ENCODE measurements at places on chromosomes 16 and 17.

DNA sequence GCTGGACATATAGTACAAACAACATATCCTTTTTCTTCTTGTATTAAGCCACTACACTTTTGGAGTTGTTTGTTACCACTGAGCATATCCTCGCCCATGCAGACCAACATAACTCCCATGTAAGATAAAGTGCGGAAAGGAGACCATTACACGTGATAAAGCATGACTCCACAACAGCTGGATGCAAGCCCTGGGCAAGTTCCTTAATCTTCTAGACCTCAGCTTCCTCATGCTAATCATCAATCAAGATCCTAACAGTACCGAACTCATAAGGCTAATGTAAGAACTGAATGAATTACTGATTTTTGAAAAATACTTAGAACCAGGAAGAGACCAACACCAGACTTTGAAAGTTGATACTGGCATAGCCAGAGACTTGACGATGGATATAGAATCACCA, 47.0 kb upstream of the GSG1L start:
- no peak for DNase-seq

- DNase-seq = peak; percentile 35
These were observed at the start of gene RASL10B for GRCh38 chr17:35731239-35731916. Gene RASL10B (plus strand): TSS chr17:35731639. CDS start chr17:35735185, 3,546 bp downstream.

DNA sequence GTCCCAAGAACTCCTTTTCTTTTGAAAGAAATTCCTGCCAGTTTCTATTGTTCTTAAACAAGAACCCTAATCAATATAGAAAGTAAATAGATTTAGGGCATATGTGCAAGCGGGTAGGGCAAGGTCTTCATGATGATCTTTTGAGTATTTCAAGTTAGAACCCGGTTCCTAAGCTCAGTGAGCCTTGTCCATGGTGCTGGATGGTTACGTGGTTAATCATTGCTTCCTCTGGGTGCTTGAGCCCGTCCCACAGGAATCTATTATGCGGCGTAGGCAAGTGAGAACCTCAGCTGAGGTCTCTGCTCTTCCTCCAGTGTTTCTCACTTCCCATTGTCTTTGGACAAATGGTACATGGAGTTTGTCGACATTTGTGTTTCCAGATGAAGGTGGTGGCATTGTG, 580.8 kb upstream of the EEF2KMT start:
- DNase-seq = no peak

GRCh38 chr17:56674401-56674925, 81.0 kb downstream of the NOG start:
- no peak for DNase-seq

GRCh38 chr16:51237207-51237606, 86.1 kb upstream of the SALL1 start:
- DNase-seq = no peak

DNA sequence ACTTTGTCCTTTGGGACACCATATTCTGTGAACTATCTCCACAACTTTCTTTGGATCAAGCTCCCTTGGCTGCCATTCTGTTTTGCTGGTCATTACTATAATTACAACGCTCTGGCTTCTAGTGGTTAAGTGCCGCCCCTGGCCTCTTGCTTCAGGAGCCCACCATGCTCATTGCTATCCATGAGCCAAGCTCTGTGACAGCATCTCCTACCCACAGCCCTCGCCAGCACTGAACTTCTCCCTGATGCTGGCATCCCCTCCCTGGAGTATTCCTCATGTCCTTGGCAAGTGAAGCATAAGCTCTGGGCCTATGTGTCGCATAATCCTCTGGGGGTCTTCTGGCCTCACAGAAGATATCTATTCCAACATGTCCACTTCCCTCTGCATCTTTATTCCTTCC, 60.6 kb upstream of the DHX40 start:
- DNase-seq = no peak

DNA sequence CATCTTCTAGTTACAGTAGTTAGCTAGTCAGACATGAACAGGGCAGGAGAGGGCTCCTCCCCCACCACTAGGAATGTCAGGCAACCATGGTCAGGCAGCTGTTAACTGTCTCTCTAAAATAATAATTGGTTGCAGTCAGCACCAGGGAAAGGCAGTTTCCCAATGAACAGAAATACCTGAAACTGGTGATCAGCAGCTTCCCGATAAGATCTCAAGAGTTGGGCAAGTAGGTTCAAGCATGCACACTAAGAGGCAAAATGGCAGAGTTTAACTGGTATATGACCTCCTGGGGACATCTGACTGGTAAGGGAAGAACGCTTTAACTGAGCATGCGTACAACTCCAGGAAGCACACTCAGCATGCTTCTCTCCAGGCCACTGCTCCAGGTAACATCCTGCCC, 12.6 kb upstream of the XYLT1 start:
- no peak for DNase-seq

- no peak for DNase-seq
These were observed 8.5 kb downstream of the MSI2 start for GRCh38 chr17:57264776-57265175.

- DNase-seq = no peak
These were observed 181.4 kb downstream of the MAF start for GRCh38 chr16:79419148-79419547.

- peak; percentile 59 for DNase-seq
These were observed 2.7 kb upstream of the HES7 start for GRCh38 chr17:8126491-8127066.

DNA sequence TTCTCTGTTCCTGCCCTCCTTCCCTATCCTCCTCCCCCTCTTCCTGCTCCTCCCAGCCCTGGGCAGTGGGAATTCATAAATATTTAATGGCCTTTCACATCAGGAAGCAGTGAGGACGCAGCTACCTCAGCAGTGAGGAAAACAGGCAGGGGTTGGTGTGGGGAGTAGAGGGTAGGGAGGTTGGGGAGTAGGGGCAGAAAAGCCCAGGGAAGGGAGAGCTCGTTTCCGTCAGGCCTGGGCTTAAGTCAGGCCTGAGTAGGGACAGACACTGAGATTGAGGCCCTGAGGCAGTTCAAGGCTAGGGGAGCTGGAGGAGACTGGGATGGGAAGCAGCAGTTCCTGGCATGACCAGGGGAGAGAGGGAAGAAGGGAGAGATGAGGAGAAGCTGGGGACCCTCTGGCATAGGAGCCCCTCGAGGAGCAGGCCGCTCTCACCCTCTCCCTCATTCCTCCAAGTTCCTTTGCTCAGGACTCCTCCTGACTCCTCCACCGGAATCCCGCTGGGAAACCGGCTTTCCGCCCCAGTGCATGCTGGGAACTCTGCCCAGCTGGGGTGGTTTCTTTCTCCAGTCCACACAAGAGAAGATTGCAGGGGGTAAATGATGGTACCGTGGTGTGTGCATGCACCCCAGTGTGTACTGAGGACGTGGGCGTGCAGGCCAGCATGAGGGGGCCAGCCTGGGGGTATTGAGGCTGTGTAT, 6.2 kb downstream of the SAMD14 start:
- no peak for DNase-seq

DNA sequence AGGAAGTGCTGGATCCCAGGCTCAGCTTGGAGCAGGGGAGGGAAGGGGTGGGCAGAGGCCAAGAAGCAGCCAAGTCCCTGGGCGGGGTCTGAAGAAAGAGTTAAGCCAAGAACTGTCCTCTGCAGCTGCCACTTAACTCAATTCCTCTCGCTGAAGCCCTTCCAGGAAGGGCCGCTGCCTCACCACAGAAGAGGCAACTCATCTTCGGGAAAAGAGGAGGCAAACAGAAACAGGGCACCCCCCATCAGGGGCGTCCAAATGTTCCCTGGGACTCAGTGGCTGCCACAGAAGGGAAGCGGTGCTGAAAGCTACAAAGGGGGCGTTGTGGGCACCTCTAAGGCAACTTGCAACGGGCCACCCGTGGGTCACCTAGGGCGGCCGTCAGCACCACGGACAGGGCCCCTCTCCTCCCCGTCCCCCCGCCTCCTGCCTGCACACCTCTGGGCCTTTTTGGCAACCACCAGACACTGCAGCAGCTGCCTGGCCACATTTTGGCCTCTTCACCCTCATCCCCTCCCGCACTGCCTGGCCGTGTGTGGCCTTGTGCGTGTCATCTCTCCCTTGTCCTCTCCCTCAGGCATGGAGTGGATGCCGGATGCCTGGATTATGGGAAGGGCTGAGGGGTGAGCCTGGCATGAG, 2.5 kb downstream of the TLCD3B start:
- no peak for DNase-seq

DNA sequence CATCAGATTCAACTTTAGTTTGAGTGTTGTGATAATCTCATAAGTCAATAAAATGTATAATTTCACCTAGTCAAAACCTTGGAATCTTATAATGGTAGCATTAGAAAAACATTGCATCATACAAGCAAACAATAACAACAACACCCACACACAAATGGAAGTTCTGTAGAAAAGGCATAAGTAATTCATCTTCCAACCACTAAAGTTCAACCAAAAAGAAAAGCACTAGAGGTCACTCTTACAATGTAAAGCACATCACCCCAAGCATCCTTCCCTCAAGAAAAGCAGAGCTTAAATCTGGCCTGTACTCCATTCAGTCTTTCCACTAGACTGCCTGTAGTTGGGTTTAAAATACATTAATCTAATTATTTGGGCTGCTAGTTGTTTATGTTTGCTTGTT, 1.8 kb downstream of the CNTNAP4 start:
- DNase-seq = no peak

DNA sequence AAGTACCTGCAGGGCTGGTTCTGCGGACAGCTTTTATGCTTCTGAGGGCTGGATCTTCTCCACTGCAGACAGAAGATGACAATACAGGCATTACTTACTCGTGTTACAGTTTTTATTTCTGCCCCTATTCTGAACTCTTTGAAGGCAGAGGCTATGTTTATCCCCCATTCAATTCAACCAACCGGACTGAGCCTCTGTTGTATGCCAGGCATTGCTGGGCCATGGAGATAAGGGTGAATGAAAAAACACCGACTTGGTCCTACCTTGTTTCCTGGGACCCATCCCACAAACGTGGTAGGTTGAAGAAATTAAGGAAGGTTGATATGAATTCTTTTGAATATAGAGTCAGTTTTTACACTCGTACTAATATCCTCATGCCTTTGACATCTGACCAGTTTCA, 10.0 kb upstream of the HP start:
- DNase-seq = no peak

- no peak for DNase-seq
These were observed 9.1 kb downstream of the NUDT16L1 start for GRCh38 chr16:4702466-4702808.

DNA sequence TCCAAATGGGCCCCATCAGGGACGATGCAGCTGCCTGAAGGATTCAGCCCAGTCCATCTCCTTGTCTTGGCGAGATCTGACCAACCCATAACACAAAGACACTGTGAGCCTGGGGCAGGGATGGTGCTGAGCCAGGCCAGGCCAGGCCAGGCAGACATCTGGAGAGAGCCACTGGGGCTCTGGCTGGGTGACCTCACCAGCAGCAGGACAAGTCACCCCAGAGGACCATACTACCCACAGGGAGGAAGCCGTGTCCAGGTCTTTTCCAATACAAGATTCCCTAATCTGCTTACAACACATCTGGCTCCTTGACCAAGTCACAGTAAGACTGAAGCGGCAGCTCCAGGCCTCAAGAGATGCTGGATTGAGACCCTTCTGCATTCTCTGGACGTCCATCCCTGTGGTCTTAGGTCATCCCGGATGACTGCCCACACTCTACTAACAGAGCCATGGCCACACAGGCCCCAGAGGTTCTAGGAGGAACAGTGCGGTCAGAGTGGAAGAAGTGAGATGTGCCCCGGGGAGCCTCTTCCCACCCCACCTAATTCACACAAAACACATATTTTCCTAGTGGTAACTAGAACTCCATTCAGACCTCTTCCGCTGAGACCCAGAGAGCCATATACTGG, 81.8 kb upstream of the RCVRN start:
- no peak for DNase-seq

- DNase-seq = no peak
These were observed 19.2 kb downstream of the CEP112 start for GRCh38 chr17:66172691-66173223.

GRCh38 chr17:45428050-45428617, 4.5 kb downstream of the ARHGAP27 start:
- peak; percentile 80 for DNase-seq

- DNase-seq = no peak
These were observed 9.3 kb downstream of the SMCR8 start for GRCh38 chr17:18324140-18325050.

DNA sequence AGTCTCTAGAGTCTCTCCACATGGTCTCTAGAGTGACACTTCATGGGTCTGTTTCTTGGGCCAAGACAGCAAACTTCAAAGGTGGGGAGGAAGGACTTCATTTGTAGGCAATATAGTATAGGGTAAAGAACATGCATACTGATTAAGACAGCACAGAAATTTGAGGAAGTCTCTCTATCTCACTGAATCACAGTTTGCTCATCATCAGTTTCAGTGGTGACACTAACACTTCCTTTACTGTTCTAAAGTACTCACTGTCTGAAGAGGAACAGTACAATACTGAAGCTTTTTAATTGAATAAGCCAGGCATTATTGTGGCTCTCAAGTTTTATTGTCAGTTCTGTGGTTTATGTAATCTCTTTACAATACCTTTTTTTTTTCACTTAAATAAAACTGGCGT, 656.4 kb upstream of the CDH8 start:
- DNase-seq = no peak

DNA sequence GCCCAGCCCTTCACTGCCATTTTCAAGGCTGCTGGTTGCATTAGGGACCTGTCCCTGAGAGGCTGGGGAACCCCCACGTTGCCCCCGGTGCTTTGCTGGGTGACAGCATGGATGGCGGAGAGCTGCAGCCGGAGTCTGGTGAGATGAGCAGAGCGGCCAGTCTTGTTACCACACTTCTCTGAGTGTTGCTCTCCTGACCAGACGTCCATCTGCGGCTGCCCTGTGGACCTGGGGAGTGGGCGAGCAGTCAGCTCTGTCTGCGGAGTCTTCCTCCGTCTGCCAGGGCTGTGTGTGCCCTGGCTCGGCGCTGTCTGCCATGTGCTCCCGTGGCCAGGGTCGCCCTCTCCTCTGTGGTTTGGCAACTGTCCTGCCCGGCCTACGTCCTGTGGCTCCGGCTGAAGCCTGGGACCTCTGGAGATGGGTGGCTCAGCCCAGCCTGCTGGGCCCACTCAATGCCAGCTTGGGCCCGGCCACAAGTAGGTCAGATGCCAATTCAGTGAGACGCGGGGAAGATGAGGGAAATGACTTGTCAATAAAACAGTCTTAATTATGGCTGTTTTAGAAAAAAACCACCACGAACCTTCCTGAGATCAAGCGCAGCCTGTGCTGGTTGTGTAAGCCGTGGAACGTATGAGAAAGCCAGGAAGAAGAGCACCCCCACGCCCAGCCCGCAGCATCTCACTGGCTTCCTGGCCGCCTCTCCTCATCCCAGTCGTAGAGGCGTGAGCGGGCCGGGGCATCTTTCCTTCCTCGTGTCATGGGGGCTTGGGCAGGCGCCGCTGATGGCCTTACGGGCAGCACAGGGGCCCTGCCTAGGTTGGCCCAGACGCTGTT, 7.9 kb downstream of the KCTD5 start:
- DNase-seq = no peak

DNA sequence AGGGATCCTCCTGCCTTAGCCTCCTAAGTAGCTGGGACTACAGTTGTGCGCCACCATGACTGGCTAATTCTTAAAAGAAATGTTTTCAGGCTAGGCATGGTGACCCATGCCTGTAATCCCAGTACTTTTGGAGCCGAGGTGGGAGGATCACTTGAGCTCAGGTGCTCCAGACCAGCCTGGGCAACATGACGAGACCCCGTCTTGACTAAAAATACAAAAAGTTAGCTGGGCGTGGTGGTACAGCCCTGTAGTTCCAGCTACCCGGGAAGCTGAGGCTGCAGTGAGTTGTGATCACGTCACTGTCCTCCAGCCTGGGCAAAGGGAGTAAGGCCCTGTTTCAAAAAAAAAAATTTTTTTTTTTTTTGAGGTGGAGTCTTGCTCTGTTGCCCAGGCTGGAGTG, 173.1 kb downstream of the SEC14L1 start:
- DNase-seq = no peak

Data from naive thymus-derived CD8-positive, alpha-beta T cell (primary cell).